LoVo (cell line): ENCODE measurements at places on chromosomes 7 and 10.

- DNase-seq = no peak
Measured at GRCh38 chr7:47322731-47323130, 259.2 kb downstream of the TNS3 start.

GRCh38 chr7:104552102-104552501 lies 223.7 kb downstream of the LHFPL3 start:
- DNase-seq = peak; percentile 62

DNA sequence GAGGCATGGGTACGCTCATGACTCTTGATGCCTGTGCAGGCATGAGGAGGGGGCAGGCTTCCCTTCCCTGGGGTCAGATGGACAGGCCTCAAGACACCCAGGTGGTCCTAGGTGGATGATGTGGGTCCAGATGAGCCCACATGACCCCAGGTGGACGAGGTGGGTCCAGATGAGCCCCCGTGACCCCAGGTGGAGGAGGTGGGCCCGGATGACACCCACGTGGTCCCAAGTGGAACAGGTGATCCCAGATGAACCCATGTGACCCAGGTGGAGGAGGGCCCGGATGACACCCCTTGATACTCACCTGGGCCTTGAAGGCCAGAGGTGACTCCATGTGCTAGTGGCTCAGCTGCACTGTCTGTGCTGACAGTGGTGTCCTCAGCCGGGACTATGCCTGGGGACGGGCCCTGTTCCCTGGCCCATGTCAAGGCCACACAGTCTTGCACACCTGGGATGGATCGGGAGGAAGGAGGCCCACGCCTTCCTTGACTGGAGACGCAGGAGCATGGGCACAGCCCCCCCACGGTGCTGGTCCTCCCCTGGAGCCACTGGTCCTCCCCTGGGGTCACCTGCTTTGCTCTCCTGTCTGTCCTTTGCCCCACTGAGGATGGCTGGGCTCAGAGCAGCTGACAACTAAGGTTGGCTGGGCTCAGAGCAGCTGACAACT lies 3.2 kb downstream of the PRAP1 start:
- DNase-seq = no peak

DNA sequence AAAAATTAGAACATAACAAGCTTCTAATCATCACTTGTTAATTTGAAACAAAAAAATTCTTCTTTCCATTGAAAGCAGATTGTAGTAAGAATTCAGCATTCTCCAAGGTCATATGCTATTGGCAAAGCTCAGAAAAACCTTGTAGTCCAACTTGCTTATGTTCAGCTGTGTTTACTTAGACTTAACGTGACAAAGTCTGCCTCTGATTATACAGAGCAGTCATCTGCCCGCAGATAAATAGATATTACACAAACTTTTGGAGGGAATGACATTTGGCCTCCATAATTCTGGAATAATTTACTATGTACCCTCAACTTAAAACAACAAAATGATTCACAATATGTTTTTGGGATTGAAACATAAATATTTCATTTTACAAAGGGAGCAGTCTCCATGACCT lies 45.8 kb downstream of the MKX start:
- no peak for DNase-seq

DNA sequence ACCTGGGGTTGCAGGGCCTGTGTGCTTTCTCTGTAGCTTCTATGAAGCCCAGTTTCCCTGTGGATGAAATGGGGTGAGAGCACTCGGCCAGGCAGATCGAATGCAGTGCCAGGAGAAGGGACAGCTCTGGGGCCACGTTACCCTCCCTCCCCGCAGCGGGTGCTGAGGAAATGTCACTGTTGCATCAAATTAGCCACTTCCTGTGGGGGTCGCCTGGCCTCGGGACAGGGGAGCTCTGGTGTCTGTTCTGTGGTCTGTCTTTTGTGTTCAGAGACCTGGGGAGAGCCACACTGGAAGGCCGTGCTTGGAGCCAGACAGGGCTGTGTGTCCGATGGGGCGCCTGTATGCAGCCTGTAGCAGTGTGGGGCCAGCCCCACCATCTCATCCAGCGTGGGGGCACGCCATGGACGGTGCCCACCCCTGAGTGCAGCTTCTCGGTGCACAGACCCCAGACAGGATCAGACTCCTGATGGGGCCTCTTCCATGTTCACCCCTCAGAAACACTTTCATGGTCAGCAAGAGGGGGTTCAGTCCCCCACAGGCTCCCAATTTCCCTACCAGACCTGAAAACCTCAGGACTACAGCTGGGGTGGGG lies 13.6 kb downstream of the TTYH3 start:
- no peak for DNase-seq

GRCh38 chr10:4301291-4302045 lies 516.5 kb upstream of the KLF6 start:
- no peak for DNase-seq

DNA sequence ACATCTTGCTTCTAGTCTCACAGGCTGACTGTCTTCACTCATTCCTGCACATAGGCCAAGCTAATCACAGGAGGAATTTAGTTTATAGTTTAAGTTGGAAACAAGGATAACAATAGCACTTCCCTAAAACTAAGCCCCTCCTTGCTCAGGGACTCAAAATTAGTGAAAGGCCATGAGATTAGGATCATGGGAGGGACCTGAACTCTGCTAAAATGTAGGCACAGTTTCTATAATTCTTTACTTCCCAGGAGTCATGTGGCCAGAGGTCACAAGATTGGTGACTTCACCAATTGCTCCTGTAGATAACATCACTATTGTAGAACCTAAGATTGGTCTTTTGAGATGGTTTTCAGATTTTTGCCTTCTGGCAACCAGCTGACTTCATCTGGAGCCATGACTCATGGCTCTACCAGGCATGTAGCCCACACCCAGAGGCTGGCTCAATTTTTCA lies 14.8 kb upstream of the UPP1 start:
- DNase-seq = no peak

- no peak for DNase-seq
Measured at GRCh38 chr7:135942614-135943013, 34.5 kb downstream of the MTPN start.

- no peak for DNase-seq
Measured at GRCh38 chr7:152108359-152108758, 82.9 kb downstream of the GALNT11 start.

DNA sequence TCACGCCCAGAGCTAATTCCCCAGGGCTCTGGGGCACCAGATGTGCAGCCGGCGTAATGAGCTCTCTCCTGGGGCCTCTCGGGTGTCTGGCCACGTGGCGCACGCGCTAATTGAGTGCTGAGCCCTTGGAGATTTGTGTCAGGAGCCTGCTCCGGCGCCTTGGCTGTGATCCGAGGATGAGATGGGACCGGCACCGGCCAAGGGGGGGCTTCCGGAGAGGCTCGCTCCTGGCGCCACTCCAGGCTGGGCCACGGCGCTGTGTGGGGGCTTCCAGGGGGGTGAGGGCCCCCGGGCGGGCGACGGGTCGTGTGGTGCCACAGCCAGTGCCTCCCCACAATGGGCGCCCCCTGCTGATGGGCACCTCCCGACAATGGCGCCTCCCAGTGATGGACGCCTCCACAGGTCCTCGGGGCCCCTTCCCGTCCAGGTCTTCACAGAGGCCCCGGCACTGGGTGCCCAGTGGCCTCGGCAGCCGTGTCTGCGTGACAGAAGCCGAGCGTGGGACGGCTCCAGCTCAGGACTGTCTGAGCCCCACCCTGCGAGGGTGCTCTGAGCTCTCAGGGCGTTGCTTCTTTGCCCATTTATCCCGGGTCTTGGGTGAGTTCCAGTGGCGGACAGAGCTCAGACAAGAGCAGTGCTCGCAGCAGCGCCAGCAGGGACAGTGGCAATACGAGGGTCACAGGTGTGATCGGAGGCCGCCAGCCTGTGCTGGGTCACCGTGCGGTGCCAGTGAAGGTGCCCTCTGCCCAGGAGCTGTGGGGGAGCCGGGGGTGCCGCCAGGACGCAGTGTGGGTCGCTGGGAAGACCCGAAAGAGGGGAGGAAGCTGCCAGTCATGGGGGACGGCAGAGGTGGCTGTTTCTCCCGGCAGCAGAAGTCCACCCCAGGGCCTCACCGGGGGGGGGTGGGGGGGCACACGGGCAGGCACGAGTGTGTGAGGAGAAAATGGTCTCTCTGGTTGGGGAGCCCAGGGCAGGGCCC lies 8.2 kb upstream of the NKX6-2 start:
- DNase-seq = peak; percentile 0

DNA sequence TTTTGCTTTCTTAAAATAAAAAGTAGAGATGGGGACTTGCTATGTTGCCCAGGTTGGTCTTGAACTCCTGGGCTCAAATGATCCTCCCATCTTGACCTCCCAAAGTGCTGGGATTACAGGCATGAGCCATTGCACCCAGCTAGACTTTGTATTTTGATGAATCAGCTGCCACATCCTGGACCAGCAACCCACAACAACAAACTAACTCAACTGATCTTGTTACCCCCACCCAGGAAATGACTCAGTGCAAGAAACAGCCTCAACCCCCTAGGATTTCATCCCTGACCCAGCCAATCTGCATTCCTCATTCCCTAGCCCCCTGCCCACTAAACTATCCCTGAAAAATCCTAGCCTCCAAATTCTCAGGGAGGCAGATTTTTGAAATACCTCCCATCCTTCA lies 123.8 kb downstream of the IPMK start:
- DNase-seq = no peak

- DNase-seq = no peak
Measured at GRCh38 chr10:10629512-10629911, 388.2 kb upstream of the CELF2 start.

GRCh38 chr10:27534161-27534700 lies 30.1 kb downstream of the RAB18 start:
- DNase-seq = no peak

DNA sequence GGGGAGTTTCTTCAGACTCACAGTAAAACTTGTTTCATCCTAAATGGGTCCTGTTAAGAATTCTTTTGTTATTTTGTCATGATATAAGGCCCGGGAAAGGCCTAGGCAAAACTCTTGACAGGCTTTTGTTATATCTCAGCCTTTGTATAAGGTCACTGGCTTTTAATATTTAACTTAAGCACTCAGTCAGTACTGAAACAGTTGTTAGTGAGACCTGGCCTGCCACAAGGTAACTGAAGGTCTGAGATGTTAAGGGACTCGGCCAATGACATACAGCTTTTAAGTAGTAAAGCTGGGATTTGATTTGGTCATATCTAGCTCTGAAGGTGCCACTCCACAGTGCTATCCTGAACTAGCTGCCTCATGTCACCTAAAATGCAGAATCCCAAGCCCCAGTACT lies 57.2 kb upstream of the STEAP4 start:
- no peak for DNase-seq

DNA sequence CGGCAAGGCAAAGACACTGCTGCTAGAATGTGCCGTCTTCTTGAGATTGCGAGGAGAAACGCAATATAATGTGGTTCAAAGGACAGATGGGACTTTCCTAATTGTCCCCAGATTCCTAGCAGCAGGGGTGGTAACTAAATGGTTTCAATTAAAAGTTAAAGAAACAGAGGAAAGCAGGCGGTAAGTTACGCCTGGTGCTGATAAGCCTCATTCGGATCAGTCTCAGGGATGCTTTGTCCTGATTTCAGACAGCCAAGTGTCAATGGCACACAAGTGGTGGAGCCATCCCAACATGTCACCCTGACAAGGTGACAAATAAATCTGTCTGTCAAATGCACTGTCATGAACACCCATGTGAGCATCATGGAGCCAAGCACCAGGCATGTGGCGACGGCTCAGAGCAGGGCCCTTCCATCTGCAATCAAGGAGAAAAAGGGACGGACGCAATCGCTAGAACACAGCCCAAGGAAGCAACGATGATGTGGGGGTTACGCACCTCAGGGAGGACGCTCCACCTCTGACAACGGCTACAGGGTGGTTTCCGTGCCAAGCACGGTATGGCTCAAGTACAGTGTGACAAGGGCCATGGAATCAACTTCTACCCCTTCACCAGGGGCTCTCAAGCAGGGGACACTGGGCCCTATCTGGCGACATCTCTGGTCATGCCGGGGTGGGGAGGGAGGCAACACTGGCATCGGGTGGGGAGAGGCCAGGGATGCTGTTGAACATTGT lies 66.2 kb downstream of the CTBP2 start:
- no peak for DNase-seq

DNA sequence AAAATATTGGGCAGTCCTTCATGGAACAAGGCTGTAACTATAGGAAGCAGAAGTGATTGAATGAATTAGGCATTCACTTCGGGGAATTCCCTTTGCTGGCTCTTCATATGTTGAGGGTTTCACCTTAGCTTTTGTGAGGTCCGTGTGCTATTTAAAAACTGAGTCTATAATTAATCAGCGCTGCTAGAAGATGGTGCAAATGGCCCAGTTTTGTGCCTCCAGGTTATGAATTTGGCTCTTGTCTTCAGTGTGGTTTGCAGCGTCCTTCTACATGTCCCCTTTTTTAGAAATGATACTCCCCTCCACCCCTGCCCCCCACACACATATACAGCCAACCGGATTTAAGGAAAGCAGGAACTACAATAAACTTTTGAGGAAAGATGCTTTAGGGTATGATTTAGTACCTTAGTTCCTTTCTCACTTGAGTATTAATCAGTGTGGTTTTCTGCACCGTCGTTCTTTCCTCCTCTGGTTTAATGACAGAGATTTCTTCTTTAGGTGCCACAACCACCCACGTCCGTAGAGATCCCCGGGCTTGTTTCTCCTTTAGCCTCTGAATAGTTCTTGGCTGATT lies 110.6 kb upstream of the SAMD8 start:
- no peak for DNase-seq

DNA sequence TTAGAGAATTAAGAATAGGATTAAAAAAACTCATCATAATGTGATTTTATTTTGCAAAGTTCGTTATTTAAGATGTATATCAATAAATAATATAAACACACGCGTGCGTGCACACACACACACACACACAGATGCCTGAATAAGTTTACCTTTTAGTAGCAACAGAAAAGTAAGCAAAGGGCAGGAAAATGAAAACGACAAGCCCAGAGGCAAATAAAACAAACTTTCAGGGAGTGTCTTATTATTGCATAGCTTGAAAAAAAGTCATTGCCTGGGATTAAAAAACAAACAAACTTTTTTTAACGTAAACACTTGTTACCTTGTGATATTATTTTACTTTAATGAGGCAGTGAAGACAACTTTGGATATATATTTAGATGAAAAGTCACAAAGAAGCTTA lies 226.4 kb downstream of the BAMBI start:
- peak; percentile 18 for DNase-seq

- no peak for DNase-seq
Measured at GRCh38 chr7:134878746-134879357, 99.4 kb downstream of the CALD1 start.

DNA sequence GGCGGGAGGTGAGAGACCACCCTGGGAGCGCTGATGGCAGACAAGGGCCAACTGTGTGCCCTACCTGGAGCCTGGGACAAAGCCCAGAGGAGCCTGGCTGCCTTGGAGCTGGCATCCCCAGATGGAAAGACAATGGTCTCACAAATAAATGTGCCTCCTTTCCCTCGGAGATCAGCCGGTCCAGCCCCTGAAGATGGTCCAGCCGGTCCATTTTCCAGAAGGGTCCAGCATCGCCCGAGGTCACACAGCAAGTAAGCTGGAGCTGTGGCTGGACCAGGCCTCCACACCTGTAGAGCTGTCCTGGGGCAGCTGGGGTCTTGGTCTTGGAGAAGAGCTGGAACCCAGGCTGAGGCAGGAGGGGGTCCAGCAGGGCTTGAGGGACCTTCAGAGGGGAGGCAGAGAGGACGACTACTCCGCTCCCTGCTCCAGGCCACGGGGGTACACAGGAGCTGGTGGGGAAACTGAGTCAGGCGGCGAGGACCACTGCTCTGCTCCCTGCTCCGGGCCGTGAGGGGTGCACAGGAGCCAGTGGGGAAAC lies 3.6 kb downstream of the ELFN1 start:
- DNase-seq = no peak
